ENCODE measurements at places on chromosomes 16 and 17.

DNA sequence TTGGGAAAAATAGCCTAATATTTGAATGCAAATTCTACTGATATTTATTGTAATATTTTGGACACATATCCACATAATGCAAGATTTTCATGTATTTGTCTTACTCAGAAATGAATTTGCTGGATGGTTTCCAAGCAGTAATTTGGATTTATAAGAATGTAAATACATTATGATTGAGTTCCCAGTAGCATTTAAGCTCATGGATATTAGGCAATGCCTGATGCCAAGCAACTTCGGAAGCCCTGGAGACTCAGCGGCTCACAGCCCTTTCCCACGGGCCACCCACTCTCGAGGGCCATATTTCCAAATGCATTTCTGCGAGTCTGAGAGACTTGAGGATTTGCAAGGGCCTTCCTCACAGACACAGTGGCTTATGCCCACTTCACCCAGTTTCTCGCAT, 62.1 kb upstream of the MYOCD start:
- no peak for DNase-seq

GRCh38 chr16:84898447-84898846, 78.7 kb downstream of the CRISPLD2 start:
- DNase-seq, result no peak

- DNase-seq, result no peak
Measured at GRCh38 chr16:72164691-72165090, 7.3 kb downstream of the PMFBP1 start.

DNA sequence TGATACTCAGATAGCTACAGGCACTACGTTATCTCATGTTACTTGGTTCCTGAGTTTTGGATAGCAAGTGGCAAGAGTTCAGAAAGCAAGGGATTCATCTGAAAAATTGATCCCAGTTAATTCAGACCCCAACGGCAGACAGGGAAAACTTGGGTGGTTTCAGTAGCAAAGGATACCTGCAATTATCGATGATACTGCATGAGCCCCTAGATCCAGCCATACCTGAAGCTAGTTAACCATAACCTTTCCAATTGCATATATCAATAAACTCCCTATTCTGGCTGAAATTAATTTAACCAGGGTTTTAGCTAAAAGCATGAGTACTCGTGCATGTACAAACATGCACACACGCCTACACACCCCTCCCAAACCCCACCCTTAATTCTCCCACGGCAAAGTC, 4.3 kb downstream of the KNOP1 start:
- DNase-seq, result no peak

- no peak for DNase-seq
Measured at GRCh38 chr16:84848986-84849634, 29.3 kb downstream of the CRISPLD2 start.
